ENCODE measurements at places on chromosomes 11 and 22.

- no peak for DNase-seq
- H3K4me1 ChIP-seq, result peaks cover 58% of the 10 kb centered on the region
- H3K27ac ChIP-seq, result no peak overlapping the region
- H3K27me3 ChIP-seq, result no peaks in the 10 kb centered on the region
- H3K4me3 ChIP-seq, result no peak overlapping the region
Observed at GRCh38 chr11:60945295-60945667, 6.7 kb downstream of the SLC15A3 start.

GRCh38 chr11:130178441-130179339 lies 19.1 kb downstream of the ST14 start:
- no peak for DNase-seq
- H3K4me3 ChIP-seq, result no peak overlapping the region
- H3K36me3 ChIP-seq, result no peaks in the 10 kb centered on the region
- no peak overlapping the region for H3K27ac ChIP-seq

DNA sequence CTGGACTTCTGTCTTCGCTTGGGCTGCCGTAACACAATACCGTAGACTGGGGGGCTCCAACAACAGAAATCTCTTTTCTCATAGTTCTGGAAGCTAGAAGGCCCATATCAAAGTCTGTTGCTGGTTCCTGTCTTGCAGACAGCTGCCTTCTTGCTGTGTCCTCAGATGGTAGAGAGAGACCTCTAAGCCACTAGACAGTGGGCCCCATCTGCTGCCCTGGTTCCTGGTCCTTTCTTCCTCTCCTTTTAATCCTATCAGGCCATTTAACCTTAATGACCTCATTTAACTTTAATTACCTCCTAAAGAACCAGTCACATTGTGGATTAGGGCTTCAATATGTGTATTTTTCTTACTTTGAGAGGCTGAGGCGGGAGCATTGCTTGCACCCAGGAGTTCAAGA lies 9.4 kb downstream of the CEP164 start:
- H3K4me3 ChIP-seq, result no peak overlapping the region
- no peaks in the 10 kb centered on the region for H3K4me1 ChIP-seq
- peaks cover 5% of the 10 kb centered on the region for H3K36me3 ChIP-seq
- no peak for DNase-seq
- no peaks in the 10 kb centered on the region for H3K27me3 ChIP-seq

- H3K36me3 ChIP-seq, result no peaks in the 10 kb centered on the region
- H3K27ac ChIP-seq, result no peak overlapping the region
- H3K27me3 ChIP-seq, result no peaks in the 10 kb centered on the region
- H3K4me3 ChIP-seq, result no peak overlapping the region
- H3K4me1 ChIP-seq, result peaks cover 20% of the 10 kb centered on the region
Observed at GRCh38 chr22:22075382-22076163, 93.0 kb upstream of the TOP3B start.

- no peaks in the 10 kb centered on the region for H3K36me3 ChIP-seq
- no peak for DNase-seq
- no peaks in the 10 kb centered on the region for H3K27me3 ChIP-seq
- no peak overlapping the region for H3K4me3 ChIP-seq
- H3K4me1 ChIP-seq, result no peaks in the 10 kb centered on the region
- H3K27ac ChIP-seq, result no peak overlapping the region
Observed at GRCh38 chr11:117107701-117108590, 9.7 kb upstream of the SIK3 start.

GRCh38 chr11:96130061-96130620 lies 206.2 kb upstream of the MTMR2 start:
- H3K27ac ChIP-seq, result no peak overlapping the region
- H3K27me3 ChIP-seq, result no peaks in the 10 kb centered on the region
- H3K4me3 ChIP-seq, result no peak overlapping the region
- no peaks in the 10 kb centered on the region for H3K4me1 ChIP-seq
- DNase-seq, result no peak
- no peaks in the 10 kb centered on the region for H3K36me3 ChIP-seq

- no peaks in the 10 kb centered on the region for H3K4me1 ChIP-seq
- H3K27me3 ChIP-seq, result peaks cover 84% of the 10 kb centered on the region
- no peak overlapping the region for H3K27ac ChIP-seq
Observed at GRCh38 chr11:62925308-62925707, 4.1 kb upstream of the CHRM1 start.

DNA sequence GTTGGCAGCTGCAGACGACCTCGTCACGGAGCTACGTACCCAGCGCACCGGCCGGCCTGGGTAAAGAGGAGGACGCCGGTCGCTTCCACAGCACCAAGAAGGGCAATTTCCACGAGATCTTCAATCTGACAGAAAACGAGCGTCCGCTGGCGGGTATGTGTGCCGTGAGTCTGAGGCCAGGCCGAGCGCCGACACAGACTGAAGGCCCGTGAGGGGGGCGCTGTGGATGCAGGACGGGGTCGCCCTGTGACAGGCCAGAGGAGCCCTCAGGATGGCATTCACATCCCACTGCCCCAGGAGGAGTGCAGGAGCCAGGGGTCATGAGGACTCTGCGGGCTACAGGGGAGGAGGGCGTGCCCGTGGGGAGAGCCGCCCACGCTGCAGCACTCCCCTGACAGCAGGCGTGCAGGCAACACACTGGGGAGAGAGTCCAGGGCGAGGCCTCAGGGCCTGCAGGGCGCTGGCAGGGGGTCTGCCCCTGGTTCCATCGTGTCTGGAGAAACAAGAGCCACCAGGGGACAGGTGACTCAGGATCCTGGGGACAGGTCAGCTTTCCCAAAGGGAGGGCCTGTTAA lies 53.6 kb downstream of the GRAMD4 start:
- no peak overlapping the region for H3K27ac ChIP-seq
- no peak for DNase-seq
- peak overlapping the region; percentile 9 for H3K4me3 ChIP-seq

DNA sequence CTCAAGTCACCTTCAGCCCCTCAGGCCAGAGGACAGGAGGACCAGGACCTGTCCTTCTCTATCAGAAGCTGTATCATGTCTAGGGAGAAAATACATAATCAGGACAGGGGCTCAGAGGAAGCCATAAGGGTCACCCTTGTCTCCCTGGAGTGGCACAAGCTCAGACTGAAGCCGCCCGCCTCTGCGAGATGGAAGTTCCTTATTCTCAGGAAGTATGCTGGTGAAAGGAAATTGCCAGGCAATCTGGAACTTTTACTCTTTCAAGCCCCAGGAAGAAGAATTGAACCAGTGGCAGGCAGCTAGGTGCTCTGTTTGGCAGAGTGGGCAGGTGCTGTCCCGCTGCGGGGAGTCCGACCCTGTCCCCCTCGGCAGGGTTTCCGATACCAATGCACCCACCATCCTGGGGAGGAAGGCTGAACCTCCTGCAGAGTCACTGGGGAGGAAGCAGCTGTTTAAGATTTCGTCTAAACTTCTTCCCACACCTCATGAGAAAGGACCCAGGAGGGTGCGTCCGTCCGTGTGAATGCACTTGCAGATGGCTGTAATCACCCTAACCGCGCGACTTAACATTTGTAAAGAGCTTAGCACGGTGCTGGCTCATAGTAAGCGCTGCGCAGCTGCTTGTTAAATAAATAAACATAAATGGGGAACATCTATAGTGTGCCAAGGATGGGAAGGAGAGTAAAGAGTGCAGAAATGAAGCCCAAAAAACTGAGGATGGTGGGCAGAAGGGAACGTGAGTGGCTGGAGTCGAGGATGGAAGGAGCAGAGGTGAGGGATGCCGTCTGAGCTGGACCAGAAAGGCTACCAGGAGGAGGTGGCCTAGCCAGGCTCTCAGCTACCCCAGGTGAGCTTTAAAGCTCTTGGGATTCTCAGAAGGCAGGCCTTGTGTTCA lies 5.0 kb upstream of the ANO1 start:
- DNase-seq, result no peak
- peaks cover 64% of the 10 kb centered on the region for H3K27me3 ChIP-seq
- no peaks in the 10 kb centered on the region for H3K4me1 ChIP-seq
- no peak overlapping the region for H3K27ac ChIP-seq

Measured in tibial nerve (tissue), 4 donors.